Smooth muscle cell of trachea (primary cell): ENCODE measurements at places on chromosomes 16 and 17. TPM values are rescaled to one million over a fixed set of nuclear protein-coding genes. Genes with fewer than 3 reads are reported as not detected.

Gene GTF3C1
- total RNA-seq, result 81.0 and 110 TPM in 2 replicates

Gene ALOXE3
- total RNA-seq, result under 0.01 TPM in 1 of 2 replicates, not detected in the other

Gene CMTM2
- total RNA-seq, result not detected in 2 replicates

Gene EVPLL
- not detected in 2 replicates for total RNA-seq

Gene DYNC1LI2
- 179 and 194 TPM in 2 replicates for total RNA-seq

Gene ZG16B
- total RNA-seq, result not detected in 2 replicates

Gene ABHD15
- 11.1 and 19.7 TPM in 2 replicates for total RNA-seq

Gene FMNL1
- 12.1 and 19.5 TPM in 2 replicates for total RNA-seq

Gene TENT4B
- total RNA-seq, result 10.5 and 12.4 TPM in 2 replicates

Gene TP53TG3C
- total RNA-seq, result not detected in 2 replicates

Gene ACSM3
- 0.29 and 1.7 TPM in 2 replicates for total RNA-seq

Gene SGCA
- 0.73 and 3.3 TPM in 2 replicates for total RNA-seq

Gene YWHAE
- total RNA-seq, result 484 and 909 TPM in 2 replicates

Gene CHD9NB
- 1.2 and 4.6 TPM in 2 replicates for total RNA-seq

Gene DGKE
- 5.0 and 5.2 TPM in 2 replicates for total RNA-seq

Gene HBQ1
- not detected in 2 replicates for total RNA-seq

Gene SLC22A31
- 0.33 TPM in 1 of 2 replicates, not detected in the other for total RNA-seq

Gene SPOP
- total RNA-seq, result 73.2 and 129 TPM in 2 replicates

Gene DPEP1
- total RNA-seq, result 0.33 TPM in 1 of 2 replicates, not detected in the other

Gene ABCC12
- 0.15 TPM in 1 of 2 replicates, not detected in the other for total RNA-seq

Gene MAFG
- 16.1 and 25.3 TPM in 2 replicates for total RNA-seq

Gene TPSD1
- total RNA-seq, result not detected in 2 replicates

Gene GRB7
- 0.17 and 0.44 TPM in 2 replicates for total RNA-seq
